ENCODE measurements at places on chromosomes 5 and 9.

- peak; percentile 53 for DNase-seq
Observed at GRCh38 chr5:59367791-59368394, 525.6 kb downstream of the PDE4D start.

DNA sequence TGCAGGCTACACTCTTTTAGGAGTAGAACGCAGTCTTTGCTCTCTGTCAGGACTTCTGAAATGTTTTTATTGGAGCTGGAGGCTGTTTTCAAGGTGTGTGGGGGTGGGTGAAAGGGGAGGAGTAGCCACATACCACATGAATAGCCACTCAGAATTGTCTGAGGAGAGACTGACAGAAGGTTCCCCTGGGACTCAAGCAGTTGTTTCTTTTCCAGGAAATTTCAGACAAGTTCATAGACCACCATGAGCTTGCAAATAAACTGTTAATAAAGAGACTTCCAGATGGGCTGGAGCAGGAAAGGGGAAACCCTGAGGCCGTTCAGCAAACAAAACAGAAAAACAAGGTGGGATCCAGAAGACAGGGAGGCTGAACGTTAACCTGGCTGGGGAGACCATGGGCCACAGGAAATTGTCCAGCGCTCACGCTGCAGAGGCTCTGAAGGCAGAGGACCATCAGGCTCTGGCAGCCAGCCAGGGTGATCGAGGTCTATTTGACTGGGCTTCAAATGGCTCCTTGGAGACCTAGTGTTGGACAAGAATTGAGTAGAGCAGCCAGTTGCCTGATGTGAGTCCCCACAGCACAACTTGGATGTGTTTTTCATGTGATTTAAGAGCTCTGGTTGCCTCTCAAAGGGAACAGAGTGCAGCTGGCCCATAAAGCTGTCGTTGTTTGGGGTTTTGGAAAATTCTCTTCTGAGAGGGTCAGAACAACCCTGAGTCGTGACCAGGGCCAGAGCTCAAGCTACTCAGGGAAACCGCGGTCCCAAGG is 159.2 kb upstream of the RAI14 start:
- no peak for DNase-seq

DNA sequence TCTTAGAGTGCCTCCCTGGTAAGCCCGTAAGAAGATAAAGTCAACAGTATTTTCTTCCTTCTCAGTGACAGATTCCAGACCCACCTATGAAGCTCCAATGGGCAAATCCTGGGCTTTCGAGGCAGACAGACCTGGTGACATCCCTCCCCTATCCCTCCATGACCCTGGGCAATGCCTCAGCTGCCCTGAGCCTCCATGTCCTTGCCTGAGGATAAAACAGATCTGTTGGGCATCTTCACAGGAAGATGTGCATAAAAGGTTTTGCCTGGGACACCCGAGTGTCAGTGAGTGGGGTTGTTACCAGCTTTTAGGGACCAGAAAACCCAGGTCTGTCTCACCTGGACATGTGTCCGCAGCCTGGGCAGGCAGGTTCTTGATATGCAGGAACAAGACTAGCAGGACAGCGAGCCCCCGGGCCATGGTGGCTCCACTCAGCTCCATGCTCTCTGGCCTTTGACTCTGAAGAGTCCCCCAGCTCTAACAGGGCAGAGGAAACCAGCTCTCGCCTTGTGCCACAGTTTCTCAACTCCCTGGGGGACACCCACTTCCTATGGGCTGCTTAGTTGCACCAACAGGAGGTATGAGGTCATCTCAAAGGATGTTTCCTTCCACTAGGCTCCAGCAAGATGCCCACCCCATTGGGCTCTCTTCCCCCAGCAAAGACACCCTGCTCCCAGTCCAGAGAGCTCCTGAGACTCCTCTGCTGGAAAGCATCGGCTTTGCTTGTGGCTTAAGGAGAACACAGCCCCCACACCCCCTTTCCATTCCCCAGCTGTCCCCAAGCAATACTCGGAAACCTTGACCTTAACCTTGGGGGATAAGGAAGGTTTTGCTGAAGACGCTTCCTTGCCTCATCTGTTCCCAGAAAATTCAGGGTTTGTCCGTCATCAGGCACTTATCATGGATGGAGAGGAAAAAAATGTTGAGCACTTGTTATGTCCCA is at the start of gene FCN1:
Gene FCN1 (minus strand): TSS at position 482 of the 943 bp plus-strand sequence. CDS start 41 bp downstream, at position 441.
- DNase-seq: no peak

DNA sequence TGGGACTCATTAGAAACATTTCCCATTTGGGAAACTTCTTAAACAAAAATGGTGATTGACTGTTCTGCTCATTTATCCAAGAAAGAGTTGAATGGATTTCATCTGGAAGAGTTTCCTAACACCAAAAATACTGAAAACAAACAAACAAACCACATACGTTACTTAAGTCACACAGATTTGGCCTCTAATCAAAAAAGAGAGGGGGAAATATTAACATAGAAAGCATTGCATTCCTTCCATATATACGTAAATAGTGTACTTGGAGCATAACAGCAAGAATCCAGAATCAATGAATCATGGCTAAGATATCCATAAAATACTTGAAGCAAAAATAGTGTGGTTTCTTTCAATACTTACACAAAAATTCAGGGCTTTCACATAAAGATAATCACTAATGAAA is 189.8 kb upstream of the MAP3K1 start:
- no peak for DNase-seq

- no peak for DNase-seq
Observed at GRCh38 chr9:131042666-131043065, 33.7 kb downstream of the LAMC3 start.

DNA sequence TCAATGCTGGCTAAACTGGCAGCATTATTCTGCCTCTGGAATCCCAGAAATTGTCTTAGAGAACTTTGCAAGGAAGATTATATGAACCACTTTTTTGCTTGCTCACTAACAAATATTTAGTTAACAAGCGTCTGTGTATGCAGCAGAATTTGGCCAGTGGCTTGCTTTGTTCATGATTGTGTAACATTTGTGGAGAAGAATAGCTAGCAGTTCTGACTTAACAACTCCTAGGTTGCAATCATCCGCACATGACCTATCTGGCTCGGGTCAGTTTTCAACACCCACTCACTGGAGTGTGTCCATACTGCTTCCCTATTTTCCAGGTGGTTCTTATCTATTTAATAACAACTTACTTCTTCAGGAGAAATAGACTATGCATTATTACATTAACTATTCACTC is 98.5 kb downstream of the SNX18 start:
- DNase-seq: no peak

DNA sequence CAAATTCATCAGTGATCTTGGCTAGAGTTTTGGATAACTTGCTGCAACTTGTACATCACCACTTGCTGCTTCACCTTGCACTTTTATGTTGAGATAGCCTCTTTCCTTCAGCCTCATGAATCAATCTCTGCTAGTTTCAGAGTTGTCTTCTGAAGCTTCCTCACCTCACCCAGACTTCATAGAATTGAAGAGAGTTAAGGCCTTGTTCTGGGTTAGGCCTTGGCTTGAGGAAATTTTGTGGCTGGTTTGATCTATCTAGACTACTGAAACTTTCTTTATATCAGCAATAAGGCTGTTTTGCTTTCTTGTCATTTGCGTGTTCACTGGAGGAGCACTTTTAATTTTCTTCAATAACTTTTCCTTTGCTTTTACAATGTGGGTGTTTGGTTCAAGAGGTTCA is 12.8 kb downstream of the FER start:
- DNase-seq: no peak

DNA sequence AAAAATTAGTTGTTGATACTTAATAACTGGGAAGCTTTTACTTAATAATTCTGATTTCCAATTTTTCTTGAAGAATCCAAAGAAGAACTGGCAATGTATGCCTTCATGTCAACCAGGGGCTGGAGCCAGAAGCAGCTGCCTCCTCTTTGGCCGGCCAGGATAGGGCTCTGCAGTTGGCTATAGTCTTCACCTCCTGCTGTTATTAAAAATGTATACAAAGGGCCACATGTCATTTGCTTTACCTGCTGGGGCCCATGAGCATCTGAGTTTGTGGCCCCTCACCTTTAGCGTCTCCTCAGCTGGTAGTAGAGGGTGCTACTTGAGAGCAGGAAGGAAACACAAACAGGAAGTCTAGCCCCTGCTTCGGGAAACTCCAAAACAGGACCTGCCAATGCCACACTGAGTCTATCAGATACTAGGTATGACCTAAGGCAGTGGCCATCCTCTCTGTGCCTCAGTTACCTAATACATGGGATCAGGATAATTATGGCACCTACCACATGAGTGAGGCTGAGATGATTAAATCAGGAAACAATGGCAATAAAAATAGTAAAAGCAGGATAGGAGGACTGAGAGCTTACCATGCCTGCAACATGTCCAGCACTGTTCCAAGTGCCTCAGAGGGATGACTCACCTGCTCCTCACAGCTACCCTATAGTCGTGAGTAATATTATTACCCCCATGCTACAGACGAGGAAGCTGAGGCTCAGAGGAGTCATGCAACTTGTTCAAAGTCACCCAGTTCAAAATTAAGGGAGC is 21.3 kb downstream of the CCDC69 start:
- DNase-seq: peak; percentile 68

- no peak for DNase-seq
Observed at GRCh38 chr5:125894383-125894782, 528.8 kb upstream of the GRAMD2B start.

DNA sequence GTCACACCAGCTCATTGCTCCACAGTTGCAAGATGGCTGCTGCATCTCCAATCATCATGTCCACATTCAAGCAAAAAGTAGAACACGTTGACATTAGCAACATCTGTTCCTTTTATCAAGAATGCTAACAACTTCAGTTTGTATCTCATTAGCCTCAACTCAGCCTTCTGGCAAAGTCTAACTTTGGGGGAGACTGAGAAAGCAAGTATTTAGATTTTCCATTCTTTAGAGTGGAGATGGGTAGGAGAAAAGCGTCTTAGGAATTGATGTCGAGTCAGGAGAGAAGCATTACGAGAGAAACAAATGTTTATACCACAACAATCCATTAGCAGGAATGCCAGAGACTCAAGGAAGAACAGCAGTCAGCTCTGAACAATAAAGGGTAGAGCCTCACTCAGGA is 446.3 kb downstream of the ENC1 start:
- no peak for DNase-seq

GRCh38 chr9:110114859-110115201 is 93.1 kb downstream of the C9orf152 start:
- no peak for DNase-seq

GRCh38 chr5:167920589-167920988 is 370.9 kb upstream of the WWC1 start:
- no peak for DNase-seq

GRCh38 chr5:14465116-14465515 is 116.5 kb upstream of the OTULINL start:
- no peak for DNase-seq

DNA sequence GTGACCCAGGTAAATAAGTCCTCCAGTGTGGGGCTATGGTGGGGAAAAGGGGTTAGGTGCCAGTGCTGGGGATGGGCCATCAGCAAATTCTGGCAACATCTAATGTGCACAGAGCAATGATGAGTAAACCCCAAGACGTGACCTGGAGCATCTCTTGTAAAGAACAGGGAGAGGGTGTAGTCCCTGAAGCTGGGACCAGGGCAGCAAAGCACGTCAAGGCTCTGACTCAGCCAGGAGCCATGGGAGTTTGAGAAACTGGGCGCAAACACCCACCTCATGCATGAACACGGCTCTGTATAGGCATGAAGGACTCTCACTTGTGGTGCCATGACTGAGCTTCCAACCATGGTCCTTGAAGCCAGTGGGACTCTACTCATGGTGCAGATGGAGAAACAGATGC is 51.8 kb downstream of the DUSP1 start:
- DNase-seq: no peak

DNA sequence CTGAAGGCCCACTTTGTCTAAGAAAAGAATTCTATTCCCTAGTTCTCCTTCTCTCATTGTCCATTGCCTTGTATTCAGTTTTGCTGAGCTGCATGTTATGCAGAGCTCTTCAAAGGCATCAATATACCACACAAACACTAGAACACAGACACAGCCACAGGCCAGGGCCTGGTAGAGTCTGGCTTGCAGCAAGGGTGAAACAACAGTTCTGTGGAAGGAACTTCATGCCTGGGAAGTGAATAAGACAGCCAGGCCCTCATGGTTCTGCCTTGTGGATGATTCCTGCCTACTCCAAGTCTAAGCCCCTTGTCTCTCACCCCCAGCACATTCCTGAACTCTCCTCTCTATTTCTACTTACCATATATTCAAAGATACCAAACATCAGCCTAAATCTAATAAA is 30.8 kb downstream of the KLHL3 start:
- no peak for DNase-seq

GRCh38 chr5:120443607-120444006 is 20.5 kb upstream of the PRR16 start:
- no peak for DNase-seq

DNA sequence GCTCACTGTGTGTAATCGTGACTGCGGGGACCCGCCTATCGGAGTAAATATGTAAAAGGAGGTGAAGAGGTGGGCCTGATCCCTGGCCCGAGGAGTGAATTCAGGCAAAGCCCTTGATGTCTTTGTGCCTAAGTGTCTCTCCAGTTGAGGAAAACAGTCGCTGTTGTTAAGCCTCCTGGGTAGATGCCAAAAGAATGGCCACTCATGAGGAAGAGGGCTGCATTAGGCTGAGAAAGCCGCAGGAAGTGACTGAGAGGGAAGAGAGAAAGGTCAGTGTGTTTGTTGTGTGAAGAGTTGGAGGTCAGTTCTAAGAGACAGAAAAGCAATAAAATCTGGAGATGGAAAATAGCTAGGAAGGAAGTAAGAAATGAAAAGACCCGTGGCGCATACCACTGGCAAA is 35.8 kb upstream of the PIP5K1B start:
- no peak for DNase-seq

GRCh38 chr5:141875022-141875740 is 3.0 kb downstream of the PCDH1 start:
- no peak for DNase-seq

GRCh38 chr9:36882594-36882993 is 151.5 kb downstream of the PAX5 start:
- DNase-seq: no peak

DNA sequence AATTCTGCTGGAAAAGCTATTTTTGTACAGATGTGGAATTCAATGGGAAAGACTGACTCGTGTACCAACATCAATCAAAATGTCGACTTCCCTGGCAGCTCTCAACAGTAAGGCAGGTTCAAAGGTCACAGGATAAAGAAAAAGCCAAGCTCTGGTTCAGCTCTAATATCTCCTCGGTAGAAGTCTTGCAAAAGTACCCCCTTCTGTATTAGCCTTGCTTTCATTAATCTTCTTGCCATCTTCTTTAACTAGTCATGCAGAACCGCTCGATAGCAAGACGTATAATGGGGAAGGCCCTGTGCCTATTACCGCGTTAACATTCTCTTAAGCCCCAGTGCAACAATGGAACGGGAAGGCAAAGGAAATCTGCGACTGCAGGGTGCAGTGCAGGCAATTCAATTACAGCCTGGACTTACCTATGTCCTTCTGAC is 201.2 kb downstream of the GAPVD1 start:
- DNase-seq: no peak

All from CD8-positive, alpha-beta T cell (primary cell).